ENCODE measurements at places on chromosomes 16 and 17. TPM values are rescaled to one million over a fixed set of nuclear protein-coding genes. Genes with fewer than 3 reads are reported as not detected.

GRCh38 chr17:8991514-8992285 is 26.2 kb upstream of the PIK3R5 start:
- H3K4me1 ChIP-seq, result peaks cover 24% of the 10 kb centered on the region
- DNase-seq, result peak; percentile 61
- no peak overlapping the region for H3K4me3 ChIP-seq
- H3K27ac ChIP-seq, result no peak overlapping the region
- no peaks in the 10 kb centered on the region for H3K27me3 ChIP-seq

Gene SDF2
- 46.0 TPM for total RNA-seq

GRCh38 chr17:79508291-79508716 is 102.5 kb downstream of the RBFOX3 start:
- H3K4me3 ChIP-seq, result no peak overlapping the region
- peaks cover 37% of the 10 kb centered on the region for H3K27me3 ChIP-seq
- H3K27ac ChIP-seq, result no peak overlapping the region
- H3K36me3 ChIP-seq, result no peaks in the 10 kb centered on the region
- no peaks in the 10 kb centered on the region for H3K4me1 ChIP-seq

Gene SLFN14
- total RNA-seq, result not detected

Gene ADGRG1
- 0.53 TPM for total RNA-seq

DNA sequence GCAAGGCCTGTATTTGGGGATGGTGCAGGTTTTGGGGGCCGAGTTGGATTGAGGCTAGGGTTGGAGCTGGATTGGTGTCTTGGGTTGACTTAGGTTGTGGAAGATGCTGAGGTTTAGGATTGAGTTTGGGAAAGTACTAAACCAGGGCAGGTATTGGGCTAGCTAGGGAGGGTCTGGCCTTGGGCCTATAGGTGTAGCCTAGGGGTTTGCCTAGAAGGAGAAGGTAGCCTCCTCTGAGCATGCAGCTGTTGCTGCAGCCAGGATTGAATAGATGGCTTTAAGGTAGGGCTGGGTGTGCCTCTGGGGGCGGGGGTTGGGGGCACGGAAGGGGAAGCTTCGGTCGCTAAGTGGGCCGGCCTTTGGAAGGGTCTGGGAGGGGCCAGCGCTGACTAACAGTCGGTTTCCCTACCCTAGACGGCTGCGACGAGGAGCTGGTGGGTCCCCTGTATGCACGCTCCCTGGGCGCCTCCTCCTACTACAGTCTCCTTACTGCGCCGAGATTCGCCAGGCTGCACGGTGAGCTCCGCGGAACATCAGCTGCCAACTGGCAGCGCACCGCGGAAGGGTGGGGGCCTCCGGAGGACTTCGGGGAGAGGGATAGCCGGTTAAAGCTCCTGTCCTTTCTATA is 1.2 kb downstream of the CNTNAP1 start:
- H3K4me1 ChIP-seq, result no peaks in the 10 kb centered on the region
- no peaks in the 10 kb centered on the region for H3K27me3 ChIP-seq
- DNase-seq, result no peak
- H3K27ac ChIP-seq, result no peak overlapping the region
- H3K36me3 ChIP-seq, result no peaks in the 10 kb centered on the region
- H3K4me3 ChIP-seq, result no peak overlapping the region

DNA sequence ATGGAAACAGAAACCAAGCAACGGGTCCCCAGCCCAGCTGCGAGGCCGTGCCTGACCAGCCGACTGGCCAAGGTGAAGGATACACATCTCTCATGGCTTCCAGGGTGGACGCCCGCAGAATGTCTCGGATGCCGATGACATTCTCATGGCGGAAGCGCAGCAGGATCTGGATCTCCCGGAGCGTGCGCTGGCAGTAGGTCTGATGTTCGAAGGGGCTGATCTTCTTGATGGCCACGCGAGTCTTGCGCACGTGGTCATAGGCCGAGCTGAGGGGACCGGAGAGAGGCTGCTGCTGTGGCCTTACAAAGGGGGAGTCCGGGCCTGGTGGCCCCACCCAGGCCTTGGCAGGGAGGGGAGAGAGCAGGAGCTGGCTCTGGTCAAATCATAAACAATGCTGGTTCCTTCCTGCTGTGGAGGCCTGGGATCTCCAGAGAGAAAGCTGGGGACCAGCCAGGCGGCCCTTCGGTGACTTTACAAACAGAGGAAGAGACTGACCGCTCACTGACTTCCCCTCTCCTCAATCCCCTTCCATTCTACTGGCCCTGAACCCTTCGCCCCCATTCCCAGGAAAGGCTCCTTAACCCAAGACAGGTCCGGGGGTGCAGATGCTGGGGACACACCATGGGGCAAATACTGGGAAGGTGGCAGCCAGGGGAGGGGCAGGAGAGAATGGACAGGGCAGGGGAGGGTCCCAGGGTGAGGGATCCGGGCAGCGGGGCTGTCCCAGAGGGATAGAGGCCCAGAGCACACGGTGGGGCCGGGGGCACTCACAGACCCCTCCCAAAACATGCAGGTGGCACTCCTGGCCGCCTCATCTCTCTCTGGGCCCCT is 1.1 kb downstream of the MAPK3 start:
- no peaks in the 10 kb centered on the region for H3K36me3 ChIP-seq
- no peaks in the 10 kb centered on the region for H3K4me1 ChIP-seq
- H3K27me3 ChIP-seq, result no peaks in the 10 kb centered on the region
- peak overlapping the region; percentile 37 for H3K27ac ChIP-seq
- peak overlapping the region; percentile 83 for H3K4me3 ChIP-seq

DNA sequence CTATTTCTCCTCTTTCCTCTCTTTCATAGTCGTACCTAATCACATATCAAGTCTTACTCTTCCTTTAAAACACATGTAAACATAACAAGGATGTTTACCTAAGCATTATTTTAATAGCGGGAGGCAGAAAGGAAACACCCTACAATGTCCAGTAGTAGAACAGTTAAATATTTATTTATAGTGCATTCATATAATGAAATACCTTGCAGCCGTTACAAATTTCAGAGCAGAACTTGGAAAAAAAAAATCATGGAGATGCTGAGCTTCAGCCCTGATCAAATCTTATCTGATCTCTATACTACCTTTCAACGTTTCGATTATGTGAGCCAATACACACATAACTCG is 39.6 kb downstream of the GRB2 start:
- H3K36me3 ChIP-seq, result no peaks in the 10 kb centered on the region
- no peak overlapping the region for H3K4me3 ChIP-seq
- H3K4me1 ChIP-seq, result peaks cover 56% of the 10 kb centered on the region
- DNase-seq, result no peak
- no peaks in the 10 kb centered on the region for H3K27me3 ChIP-seq

DNA sequence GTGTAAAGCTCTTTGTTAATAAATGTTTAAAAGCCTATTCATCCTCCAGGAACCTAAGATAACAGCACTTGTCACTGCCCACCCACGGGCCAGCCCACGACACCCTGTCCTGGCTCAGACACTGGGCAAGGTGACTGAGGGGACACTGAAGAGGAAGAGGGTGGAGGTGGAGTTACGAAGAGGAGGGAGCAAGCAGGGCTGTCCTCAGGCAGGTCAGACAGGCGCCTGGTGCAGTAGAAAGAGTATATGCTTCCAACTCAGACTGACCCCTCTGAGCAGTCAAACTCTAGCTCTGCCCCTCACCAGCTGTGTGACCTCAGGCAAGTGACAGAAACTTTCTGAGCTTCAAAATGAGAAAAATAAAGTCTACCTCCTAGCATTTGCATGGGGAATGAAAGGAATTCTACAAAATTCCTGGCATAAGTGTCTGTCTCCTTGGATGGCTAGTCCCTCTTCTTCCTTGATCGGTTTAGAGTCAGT is 22.8 kb downstream of the TEX2 start:
- H3K4me3 ChIP-seq, result no peak overlapping the region
- H3K27ac ChIP-seq, result no peak overlapping the region
- H3K4me1 ChIP-seq, result peaks cover 19% of the 10 kb centered on the region
- peaks cover 3% of the 10 kb centered on the region for H3K36me3 ChIP-seq
- DNase-seq, result no peak

DNA sequence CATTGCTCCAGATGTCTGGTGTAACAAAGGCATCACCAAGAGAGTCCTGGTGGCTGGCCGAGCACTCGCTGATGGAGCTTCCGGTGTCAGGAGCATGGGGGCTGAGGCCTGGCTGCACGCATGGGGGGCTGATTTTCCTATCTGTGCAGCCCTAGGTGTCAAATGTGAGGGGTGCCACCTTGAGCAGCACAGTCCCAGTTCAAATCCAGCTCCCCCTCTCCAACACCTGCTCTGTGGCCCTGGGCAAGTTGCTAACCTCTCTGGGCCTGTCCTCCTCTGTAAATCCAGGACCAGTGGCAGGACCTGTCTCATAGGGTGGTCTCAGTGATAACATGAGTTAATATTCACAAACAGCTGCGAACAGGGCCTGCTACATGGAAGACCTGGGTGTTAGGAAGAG is 12.9 kb downstream of the ENPP7 start:
- no peak overlapping the region for H3K27ac ChIP-seq
- no peak overlapping the region for H3K4me3 ChIP-seq
- no peak for DNase-seq
- peaks cover 41% of the 10 kb centered on the region for H3K27me3 ChIP-seq
- peaks cover 11% of the 10 kb centered on the region for H3K4me1 ChIP-seq

DNA sequence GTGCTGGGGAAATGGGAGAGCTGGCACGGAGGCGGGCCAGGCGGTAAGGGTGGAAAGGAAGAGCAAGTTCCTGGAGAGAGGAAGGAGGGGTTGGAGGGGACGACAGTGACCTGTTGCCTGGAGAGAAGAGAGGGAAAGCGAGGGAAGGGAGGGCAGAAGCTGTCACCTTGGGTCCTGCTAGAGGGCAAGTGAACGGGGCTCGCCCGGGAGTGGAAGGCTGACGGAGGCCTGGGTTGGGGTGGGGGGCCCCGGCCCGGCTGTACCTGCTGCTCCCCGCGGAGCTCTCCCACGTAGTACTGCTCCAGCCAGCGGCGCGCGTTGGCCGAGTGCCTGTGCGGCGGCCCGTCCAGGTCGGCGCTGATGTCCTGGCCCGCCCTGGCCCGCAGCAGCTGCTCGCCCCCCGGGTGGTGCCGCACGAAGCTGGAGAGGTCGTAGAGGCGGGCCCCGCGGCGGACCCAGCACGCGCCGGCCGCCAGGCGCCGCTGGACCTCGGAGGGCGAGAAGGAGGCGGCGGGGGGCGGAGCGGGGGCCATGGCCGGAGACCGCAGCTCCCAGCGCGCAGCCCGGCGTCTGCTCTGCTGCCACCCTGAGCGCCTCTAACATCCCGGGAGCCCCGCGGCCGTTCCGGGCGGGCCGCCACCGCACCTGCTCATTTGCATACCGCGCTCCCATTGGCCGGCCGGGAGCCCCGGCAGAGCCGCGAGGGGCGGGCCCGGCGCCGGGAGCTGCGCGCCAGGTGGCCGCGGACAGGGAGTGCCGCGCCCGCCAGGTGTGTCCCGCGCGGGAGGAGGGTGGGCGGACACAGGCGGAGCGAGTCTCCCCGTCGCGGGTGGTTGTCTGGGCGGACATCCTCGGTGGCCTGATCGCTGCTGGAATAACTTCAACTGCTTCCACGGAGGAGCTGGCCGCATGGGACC is at the start of gene FA2H:
Gene FA2H, minus strand, starts transcription at position 598 of the 917 bp plus-strand sequence. Its CDS starts 65 bp downstream, at position 533.
- DNase-seq, result peak; percentile 15
- no peaks in the 10 kb centered on the region for H3K4me1 ChIP-seq
- H3K4me3 ChIP-seq, result no peak within 1 kb of the TSS
- no peaks in the 10 kb centered on the region for H3K36me3 ChIP-seq
- no peaks in the 10 kb centered on the region for H3K27me3 ChIP-seq
- no peak within 1 kb of the TSS for H3K27ac ChIP-seq

- peak overlapping the region; percentile 43 for H3K27ac ChIP-seq
- peaks cover 55% of the 10 kb centered on the region for H3K36me3 ChIP-seq
- H3K27me3 ChIP-seq, result no peaks in the 10 kb centered on the region
- peaks cover 18% of the 10 kb centered on the region for H3K4me1 ChIP-seq
Measured at GRCh38 chr17:37327341-37328090, 48.3 kb upstream of the C17orf78 start.

- H3K36me3 ChIP-seq, result no peaks in the 10 kb centered on the region
- no peaks in the 10 kb centered on the region for H3K4me1 ChIP-seq
- H3K4me3 ChIP-seq, result no peak overlapping the region
- H3K27me3 ChIP-seq, result no peaks in the 10 kb centered on the region
- no peak overlapping the region for H3K27ac ChIP-seq
Measured at GRCh38 chr16:6216836-6217235, 1115.8 kb upstream of the RBFOX1 start.

GRCh38 chr17:32659419-32659842 is 172.6 kb downstream of the CDK5R1 start:
- H3K36me3 ChIP-seq, result no peaks in the 10 kb centered on the region
- DNase-seq, result peak; percentile 80
- H3K4me3 ChIP-seq, result no peak overlapping the region
- peaks cover 10% of the 10 kb centered on the region for H3K4me1 ChIP-seq
- H3K27me3 ChIP-seq, result no peaks in the 10 kb centered on the region

DNA sequence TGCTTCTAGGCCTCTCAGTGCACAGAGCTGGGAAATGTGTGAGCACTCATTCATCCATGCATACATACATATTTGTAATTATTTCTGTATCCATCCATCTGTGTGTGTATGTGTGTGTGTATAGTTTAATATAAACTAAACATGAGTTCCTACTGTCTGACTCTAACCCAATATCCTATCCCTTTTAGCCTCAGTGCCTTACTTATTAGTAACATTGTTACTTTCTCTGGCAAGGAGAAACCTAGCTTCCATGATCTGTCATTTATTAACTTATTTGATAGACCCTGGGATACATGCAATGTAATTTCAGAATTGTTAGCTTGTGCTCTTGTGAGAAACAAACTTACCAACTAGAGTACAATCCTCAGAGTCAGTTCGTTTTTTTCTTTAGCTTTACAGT is 59.0 kb upstream of the WSCD1 start:
- no peak overlapping the region for H3K4me3 ChIP-seq
- no peaks in the 10 kb centered on the region for H3K36me3 ChIP-seq

- no peak overlapping the region for H3K4me3 ChIP-seq
- no peaks in the 10 kb centered on the region for H3K27me3 ChIP-seq
- peaks cover 4% of the 10 kb centered on the region for H3K4me1 ChIP-seq
- H3K36me3 ChIP-seq, result peaks cover 40% of the 10 kb centered on the region
- no peak overlapping the region for H3K27ac ChIP-seq
Measured at GRCh38 chr17:7580604-7581575, 1.5 kb downstream of the CD68 start.

Gene CCL17
- total RNA-seq, result not detected

Data from SJCRH30 (cell line).